Coronary artery (tissue), 2 donors: ENCODE measurements at places on chromosomes 13 and 19.

- no peak for DNase-seq
These were observed 1.9 kb downstream of the FKBP8 start for GRCh38 chr19:18541258-18541991.

- DNase-seq: no peak
These were observed 35.5 kb upstream of the TMEM255B start for GRCh38 chr13:113723410-113724015.

- DNase-seq: no peak
These were observed 6.9 kb downstream of the SUGP2 start for GRCh38 chr19:19026299-19026971.

DNA sequence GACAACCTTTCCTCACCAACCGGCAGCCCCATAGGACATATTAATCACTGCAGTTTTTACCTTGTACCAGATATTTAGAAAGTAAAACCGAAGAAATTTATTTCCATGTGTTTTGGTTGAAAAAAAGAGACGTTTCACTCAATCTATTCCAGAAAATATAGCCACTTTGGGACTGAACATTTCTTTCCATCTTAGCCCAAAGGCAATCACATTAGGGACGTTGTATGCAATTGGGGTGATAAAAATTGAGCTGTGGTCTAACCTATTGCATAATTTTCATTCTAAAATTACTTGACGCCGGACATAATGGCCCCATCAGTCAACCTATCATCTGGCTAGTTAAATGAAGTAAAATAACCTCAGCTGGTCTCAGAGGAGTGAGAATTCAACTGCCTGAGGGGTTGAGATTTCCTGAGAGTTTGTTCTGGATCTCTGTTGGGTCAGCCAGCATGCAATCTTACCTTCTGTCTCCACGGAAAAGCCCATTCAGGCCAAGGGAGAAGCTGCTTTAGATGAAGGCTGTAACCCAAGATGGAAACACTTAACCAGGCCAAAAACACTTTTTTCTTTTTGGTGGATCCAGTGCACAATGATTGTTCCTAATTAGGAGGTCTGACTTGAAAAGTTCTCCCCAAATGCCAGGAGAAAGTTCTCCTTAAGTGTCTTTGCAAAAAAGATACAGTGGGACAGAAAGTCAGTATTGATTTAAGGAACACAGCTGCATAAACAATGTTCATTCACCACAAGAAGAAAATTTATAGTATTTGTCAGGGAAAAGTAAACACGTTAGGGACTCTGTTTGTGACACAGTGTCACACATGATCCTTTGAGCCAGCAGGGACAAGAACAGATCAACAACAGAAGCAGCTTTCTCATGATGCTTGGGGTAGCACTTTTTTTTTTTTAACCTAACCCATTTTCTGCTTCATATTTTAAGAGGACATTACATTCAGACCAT is 34.1 kb downstream of the DLEU7 start:
- no peak for DNase-seq

GRCh38 chr19:42512130-42512636 is 16.1 kb downstream of the CEACAM1 start:
- DNase-seq: no peak

- DNase-seq: no peak
These were observed 351.2 kb upstream of the ARGLU1 start for GRCh38 chr13:106919133-106919532.
